CD4-positive, alpha-beta T cell treated with Interleukin-4 for 4 hours (primary cell): ENCODE measurements at places on chromosomes 3 and 15.

GRCh38 chr15:98647026-98647773 lies 1.1 kb upstream of the IGF1R start:
- peak; percentile 29 for DNase-seq

DNA sequence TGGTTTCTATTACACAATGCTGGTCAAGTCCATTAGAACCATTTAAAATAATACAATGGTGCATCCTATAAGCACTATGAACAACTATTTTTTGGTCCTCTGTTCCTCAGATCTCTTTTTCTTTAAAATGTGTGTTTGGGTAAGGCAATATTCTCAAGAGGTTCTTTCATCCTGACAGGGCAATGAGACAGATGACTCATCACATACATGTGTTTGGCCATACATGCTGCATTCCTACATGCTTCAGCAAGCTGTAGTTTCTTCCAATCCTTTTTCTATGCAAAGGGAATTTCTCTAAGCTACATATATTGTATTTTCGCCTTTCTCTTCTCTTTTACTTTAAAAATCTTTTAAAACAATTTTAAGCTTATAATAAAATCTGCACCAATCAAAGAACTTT lies 52.7 kb downstream of the OTOL1 start:
- DNase-seq = no peak

- no peak for DNase-seq
These were observed 411.6 kb upstream of the BCHE start for GRCh38 chr3:166248784-166249183.

- no peak for DNase-seq
These were observed 33.0 kb upstream of the NR2E3 start for GRCh38 chr15:71777216-71777943.

GRCh38 chr15:99495430-99496301 lies 70.1 kb upstream of the MEF2A start:
- no peak for DNase-seq

- no peak for DNase-seq
These were observed 10.1 kb downstream of the MCM2 start for GRCh38 chr3:127608362-127608718.

- no peak for DNase-seq
These were observed 44.5 kb upstream of the MCTP2 start for GRCh38 chr15:94186770-94187331.

DNA sequence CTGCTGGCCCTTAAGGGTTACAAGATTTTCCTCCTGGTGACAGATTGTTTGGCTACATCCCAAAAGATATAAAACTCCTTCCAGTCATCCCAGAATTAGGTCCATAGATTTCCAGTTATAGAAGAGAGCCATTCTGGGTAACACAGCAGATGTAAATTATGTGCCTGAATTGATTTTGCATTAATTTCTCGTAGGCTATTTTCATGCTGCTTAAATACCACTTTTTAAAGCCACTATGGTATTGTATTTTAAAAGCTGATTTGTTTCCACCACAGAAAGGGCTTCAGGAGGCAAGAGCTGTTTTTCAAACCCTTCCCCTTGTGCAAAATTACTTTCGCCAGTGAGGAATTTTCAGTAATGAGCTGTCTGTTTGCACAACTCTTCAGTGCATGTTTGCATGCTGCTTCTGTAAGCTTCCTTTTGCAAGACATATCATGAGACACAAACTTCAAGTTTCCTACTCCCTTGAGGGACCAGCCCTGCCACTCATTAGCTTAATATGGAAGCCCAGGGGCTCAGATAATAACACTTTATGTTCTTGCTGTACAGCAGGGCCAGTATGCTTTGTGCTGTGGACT lies 105.4 kb upstream of the TNIK start:
- DNase-seq = no peak

GRCh38 chr3:73549051-73549600 lies 75.6 kb downstream of the PDZRN3 start:
- DNase-seq = no peak

- no peak for DNase-seq
These were observed 14.4 kb upstream of the TSPAN3 start for GRCh38 chr15:77085297-77085696.

- no peak for DNase-seq
These were observed 344.6 kb downstream of the SV2B start for GRCh38 chr15:91444656-91445055.

GRCh38 chr3:16148783-16149182 lies 25.7 kb upstream of the GALNT15 start:
- DNase-seq = no peak

DNA sequence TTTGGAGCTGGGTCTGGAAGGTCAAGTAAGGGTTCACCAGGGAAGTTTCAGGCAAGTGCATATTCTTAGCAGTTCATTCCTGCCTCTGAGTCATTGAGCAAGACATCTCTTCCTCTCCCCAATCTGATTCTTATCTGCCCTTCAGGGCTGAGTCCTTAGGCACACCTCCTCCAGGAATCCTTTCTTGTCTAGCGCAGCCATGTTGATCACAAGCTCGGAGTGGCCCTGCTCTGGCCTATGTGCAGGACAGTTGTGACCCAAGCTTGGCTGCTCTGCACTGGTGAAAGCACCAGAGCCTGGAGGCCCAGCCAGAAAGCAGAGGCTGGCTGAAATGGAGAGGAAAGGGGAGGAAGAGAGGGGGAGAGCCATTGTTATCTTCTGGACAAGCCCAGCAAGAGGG lies 30.9 kb upstream of the MRPS22 start:
- no peak for DNase-seq

- DNase-seq = no peak
These were observed 82.0 kb downstream of the KCNMB2 start for GRCh38 chr3:178618197-178618596.

GRCh38 chr15:77107531-77108355 lies 36.8 kb upstream of the TSPAN3 start:
- DNase-seq = peak; percentile 8

DNA sequence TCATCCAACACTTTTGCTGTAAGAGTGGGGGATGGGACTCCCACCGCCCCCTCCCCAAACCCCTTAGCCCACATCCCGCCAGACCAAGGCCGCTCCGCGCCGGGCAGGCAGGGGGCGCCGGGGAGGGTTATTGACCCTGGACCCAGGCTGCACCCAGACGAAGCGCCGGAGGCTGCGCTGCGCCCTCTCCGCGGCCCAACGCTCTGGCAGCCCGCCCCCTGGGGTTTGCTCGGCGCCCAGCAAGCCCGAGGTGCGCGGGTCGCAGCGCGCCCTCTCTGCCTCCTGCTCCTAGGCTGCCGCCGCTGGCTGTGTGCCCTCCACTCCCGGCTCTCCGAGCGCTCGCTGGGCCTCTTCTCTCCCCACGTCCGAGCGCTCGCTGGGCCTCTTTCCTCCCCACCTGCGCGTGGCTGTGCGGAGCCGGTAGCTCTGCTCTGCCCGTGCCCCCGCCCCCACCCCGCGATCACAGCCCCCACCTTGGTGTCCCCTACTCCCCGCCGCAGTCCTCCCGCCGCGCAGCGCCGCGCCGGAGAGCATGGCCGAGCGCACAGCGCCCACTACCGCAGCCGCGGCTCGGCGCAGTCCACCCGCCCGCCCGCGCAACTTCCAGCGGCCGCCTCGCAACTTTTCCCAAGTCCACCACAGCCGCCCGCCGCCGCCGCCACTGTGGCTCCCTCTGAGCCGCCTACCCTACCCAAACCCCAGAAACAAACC lies 1.2 kb downstream of the MECOM start:
- DNase-seq = no peak

DNA sequence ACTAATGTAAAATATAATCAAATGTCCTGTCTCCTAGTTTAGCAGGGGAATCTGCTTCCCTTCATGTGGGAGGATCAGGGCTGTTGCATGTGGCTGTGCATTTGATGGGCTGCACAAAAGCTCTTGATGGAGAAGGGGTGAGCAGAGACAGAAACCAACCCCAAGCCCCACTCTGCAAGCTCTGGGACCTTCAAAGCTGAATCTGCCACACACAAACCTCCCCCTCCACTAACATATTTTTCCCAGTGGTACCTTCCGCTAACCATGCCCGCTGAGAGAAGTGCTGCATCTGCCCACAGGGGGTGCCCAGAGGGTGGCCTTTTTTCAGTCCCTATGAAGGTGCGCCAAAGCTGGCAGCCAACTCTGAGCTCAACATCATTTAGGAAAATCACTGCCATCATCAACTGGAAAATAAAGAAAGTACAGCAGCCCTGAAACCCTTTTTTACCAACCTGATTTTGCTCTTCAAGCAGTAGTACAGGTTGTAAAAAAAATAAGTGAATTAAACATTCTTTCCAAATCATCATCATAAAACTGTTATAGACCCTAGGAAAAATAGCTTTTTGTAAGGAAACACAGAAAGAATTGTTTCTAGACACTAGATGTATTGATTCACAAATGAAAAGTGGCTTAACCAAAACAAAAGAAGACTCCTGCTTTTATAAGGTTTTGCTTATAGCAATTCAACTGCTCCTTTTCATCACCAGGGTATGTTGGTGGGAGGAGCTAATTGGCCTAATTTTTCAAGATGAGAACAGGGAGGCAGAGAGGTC lies 97.0 kb downstream of the HHLA2 start:
- no peak for DNase-seq

- DNase-seq = no peak
These were observed 138.2 kb downstream of the PLD1 start for GRCh38 chr3:171672124-171672523.

GRCh38 chr15:98530570-98530969 lies 117.8 kb upstream of the IGF1R start:
- DNase-seq = no peak

GRCh38 chr3:184230081-184230602 lies 757 bp downstream of the VWA5B2 start:
- no peak for DNase-seq

DNA sequence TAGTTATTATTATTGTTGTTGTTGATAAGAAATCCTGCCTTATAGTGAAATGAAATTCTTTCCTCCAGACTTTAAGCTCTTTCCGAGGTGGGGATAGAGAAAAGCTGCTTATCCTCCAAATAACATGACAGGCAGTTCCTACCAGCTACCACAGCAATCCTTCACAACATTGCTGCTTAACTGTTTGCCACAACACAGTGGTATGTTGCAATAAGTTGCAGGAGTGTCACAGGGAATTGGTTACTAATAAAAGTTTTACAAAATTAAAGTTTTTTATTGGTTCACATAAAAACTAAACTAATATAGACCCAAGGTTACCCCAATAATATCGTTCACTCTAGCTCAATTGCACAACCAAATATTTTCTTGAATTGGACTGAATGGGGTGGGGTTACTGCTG lies 57.4 kb upstream of the ICE2 start:
- no peak for DNase-seq

GRCh38 chr15:54082836-54083492 lies 104.7 kb downstream of the UNC13C start:
- DNase-seq = no peak

DNA sequence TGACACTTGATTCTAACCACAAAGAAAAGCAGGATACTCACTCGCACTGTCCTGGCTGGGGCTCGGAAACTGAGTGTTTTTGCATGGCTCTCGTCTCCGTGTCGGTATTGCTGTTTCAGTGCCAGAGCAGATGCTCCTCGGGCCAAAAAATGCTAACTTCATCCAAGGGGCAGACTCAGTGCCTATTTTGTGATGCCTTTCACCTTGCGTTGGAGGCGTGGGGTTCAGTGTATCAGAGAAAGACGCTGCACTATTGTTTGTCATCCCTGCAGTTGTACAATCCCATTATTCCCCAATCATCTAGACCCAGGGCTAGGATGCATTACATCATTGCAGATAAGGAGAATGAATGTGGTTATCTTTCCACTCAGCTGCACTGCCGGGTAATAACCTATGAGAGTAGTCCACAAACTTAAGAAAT lies 1.4 kb downstream of the CACNA2D3 start:
- DNase-seq = no peak

- DNase-seq = no peak
These were observed 53.9 kb upstream of the TTC14 start for GRCh38 chr3:180548050-180548449.

GRCh38 chr3:151843275-151843674 lies 29.4 kb downstream of the AADAC start:
- DNase-seq = no peak

DNA sequence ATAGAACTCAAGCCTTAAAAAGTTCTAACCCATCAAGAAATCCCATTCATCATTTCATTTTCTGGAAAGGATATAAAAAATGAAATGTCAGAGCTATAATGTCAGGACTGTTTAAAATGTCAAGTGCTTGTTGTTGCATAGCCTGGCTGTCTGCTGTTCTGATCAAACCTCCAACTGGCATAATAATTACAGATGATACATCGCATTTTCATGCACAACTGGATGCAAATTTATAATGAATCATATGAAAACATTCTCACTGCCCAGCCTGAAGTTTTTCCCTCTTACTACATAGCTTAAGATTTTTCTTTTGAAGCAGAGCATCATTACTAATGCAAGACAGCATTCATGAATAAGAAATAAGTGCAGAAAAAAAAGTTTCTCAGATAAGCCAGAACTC lies 46.5 kb downstream of the GUCA1C start:
- DNase-seq = no peak

DNA sequence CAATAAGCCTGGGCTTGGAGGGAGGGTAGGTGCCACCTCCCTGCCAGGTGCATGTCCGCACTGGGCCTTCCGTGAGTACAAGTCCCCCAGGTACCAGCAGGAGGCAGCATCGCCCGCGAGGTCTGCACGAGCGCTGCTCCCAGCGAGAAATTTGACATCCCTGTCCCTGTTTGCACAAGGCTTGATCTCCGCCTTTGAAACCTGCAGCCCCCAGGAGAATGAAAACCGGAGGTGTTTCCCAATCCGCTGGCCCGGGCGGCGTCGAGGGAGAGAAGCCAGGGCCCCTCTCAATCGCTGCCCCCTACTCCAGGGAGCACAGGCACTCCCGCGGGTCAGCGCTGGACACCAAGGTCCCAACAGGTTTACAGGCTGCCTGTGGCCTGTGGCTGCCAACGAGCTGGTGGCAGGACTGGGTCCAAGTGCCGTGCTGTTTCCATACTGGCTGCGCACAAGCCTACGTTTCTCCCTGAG lies 961 bp downstream of the HAPLN3 start:
- peak; percentile 80 for DNase-seq

GRCh38 chr3:138373736-138374094 lies 25.3 kb downstream of the MRAS start:
- DNase-seq = no peak

DNA sequence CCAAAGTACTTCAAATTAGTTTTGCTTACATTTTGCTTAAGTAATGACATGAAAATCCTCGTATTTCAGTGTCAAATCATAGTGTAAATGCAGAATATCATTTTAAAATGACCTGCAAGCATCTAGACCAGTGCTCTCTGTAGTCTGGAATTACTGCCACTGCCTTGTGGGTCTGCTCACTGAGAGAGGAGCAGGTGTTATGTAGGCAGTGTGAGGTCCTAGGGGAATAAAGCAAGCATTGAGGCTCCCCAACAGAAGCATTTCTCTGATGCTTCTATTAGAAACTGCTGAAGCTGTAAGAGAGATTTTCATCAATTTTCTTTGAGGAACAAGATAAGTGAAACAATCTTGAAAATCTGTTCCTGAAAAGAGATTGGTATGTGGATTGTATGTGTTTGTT lies 253.2 kb downstream of the BBX start:
- DNase-seq = no peak

GRCh38 chr3:53941184-53941583 lies 49.5 kb upstream of the SELENOK start:
- DNase-seq = no peak

GRCh38 chr3:46083956-46084355 lies 56.7 kb upstream of the XCR1 start:
- DNase-seq = no peak

GRCh38 chr15:35783203-35783602 lies 237.2 kb upstream of the DPH6 start:
- no peak for DNase-seq
